ENCODE measurements at places on chromosomes 16 and 17.

- DNase-seq: peak; percentile 91
These were observed 587 bp upstream of the CDK5R1 start for GRCh38 chr17:32486111-32486700.

- peak; percentile 26 for DNase-seq
These were observed 1.5 kb upstream of the ADAP2 start for GRCh38 chr17:30920282-30920681.

DNA sequence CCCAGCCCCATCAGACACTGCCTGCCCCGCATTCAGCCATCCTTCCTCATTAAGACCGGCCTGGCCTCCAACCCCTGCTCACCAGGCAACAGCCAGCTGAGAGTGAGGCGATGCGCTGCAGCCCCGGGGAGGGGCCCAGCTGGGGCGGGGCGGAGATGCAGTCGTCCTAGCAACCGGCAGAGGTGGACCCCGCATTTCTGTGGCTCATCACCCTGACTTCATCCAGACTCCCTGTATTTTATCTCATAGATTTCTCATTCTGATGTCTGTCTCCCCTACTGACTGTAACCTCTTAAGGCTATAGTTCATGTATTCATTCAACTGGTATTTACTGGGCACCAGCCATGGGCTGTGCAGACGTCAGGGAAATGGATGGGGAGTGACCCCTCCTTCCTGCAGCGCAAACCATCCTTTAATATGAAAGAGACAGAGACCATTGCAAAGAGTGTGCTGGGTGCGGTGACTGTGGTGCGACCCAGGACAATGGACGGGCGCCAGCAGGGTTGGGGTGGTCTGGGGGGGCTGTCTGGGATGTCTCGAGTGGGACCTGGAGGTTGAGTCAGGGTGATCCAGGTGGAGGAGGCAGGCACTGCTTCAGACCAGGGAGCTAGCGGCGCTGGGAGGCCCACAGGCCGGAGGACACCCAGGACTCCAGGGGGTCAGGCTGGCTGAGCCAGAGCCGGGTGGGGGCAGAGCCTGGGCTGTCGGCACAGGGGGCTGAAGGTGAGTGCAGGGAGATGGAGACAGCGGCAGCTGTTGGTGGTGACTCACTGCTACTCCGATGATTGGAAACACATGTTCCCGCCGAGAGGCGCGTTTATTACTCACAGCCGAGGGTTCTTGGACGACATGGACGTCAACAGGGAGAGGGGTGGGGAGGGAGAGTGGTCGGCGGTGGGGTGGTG is 10.5 kb upstream of the TIMP2 start:
- no peak for DNase-seq

- no peak for DNase-seq
These were observed at the start of gene NPB for GRCh38 chr17:81902023-81902652. TSS of gene NPB (plus strand) at chr17:81902238. CDS start at chr17:81902278, 40 bp downstream.

DNA sequence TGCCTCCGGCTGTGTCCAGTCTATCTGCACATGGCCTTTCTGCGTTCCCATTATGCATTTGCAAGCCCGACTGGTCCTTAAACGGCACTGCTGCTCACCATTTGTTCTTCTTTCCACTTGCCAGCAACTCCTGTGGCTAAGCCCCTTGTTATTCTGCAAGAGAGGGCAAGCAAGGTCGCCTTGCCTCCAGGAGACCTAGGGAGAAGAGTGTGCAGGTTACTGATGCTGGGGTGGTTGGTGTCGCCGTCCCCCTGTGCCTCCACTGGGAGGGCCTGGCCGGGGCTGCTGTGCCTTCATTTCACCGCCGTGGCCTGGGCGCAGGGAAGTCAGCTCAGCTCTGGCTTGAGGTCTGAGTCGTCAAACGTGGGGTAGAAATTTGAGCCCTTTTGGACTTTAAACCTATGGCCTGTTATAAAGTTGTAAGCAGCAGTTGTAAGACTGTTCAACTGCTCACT is 12.7 kb downstream of the SLC6A4 start:
- DNase-seq: peak; percentile 65

DNA sequence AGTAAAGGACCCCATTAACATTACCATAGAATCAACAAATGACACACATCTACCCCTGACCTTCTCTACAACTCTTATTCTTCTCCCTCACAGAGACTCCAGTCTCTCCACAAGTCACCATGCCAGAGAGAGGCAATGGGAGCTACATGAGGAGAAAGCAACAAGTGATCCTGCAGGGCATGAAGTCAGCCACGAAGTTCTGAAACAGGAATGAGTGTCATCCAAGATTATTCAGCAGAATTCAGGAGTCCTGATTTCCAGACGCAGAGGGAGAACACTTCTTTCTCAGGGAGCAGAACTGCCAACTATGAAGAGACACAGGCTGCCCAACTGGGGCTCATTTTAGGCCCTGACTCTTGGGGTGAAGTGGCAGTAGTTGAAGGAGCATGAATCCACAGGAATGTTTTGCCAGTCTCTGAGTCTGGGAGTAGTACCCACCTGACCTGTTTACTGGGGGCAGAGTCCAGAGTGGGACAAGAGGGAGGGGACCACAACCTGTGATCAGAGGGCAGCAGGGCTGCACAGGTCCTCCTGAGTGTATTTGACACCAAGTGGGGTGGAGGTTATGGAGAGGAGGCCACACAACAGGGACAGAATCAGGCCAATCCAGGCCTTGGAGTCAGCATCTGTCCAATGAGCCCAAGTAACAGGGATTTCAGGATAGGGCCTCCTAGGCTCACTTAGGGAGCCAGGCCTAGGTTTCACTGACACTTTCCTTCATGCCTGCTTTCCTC is 2.4 kb upstream of the MTMR4 start:
- DNase-seq: no peak

DNA sequence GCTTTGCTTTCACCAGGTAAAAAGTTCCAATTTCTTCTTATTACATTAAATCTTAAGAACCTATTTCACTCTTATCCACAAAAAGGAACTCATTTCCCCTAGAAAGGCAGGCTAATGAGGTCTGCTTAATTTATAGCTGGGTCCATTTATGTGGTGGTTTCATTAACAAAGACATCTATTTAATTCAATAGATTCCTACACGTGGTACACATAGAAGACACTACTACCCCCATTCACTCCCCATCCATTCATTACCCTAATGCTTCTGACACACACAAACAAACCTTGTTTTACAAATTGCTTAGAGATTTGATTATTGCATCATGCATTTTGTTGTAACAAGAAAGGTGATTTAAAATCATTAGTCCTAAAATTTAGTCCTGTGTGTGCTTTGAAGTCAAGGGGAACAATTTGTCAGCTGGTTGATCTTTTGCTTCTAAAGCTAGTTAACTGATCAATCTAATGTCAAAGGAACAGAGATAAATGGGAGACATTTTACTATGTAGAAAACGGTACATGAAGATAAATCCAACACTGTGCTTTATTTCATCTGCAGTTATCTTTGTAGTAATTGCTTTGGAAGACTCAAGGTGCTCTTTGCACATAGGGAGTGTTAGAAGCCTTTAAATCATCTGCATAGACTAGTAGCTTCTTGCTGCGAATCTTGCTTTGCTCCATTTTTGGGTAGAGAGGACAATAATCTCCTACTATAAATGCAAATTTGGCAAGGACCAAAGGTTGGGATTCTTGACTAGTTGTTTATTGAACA is 379.2 kb downstream of the CDH11 start:
- no peak for DNase-seq

GRCh38 chr17:43040655-43041054 is 15.6 kb downstream of the RND2 start:
- DNase-seq: peak; percentile 11

Measured in mesenteric fat pad (tissue), 1 donor.